Stimulated activated CD8-positive, alpha-beta memory T cell treated with anti-CD3 and anti-CD28 coated beads, Interleukin-7, amount 100 ng/mL, for 1 hour (primary cell): ENCODE measurements at places on chromosomes 6 and 20.

DNA sequence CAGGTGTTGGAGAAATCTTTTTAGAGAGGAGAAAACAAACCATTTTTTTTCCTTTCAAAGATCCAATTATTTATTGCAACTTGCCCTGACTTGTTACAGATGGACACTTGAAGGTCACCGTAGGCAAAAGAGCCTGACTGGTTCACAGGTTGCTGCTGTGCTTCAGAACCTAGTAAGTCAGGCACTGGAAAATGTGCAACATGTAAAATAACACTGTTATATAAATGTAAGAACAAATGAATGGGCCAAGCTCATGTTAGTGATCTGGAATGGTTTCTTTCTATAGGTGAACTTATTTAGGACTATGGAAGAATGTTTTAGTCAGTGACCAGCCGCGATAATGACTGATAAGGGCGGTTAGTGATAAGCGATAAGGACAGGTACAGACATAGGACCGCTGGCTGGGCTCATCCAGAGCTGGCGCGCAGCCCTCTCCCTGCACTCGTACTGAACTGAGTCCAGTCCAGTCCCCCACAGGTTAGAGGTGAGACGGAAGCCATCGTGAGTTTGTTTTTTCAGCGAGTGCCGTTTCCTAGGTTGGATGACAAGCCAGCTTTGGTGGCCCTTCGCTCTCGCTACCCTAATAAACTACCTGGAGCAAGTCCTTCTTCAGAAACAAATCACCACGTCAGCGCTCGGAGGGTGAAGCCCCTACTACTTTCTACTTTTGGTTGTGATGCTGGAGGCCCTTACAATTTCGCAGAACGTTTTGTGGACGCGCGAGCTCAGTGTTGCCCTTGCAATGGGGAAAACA lies 94.4 kb upstream of the PRDM1 start:
- no peak for DNase-seq

- no peak for DNase-seq
Observed at GRCh38 chr6:105626295-105627158, 223.6 kb upstream of the PREP start.

DNA sequence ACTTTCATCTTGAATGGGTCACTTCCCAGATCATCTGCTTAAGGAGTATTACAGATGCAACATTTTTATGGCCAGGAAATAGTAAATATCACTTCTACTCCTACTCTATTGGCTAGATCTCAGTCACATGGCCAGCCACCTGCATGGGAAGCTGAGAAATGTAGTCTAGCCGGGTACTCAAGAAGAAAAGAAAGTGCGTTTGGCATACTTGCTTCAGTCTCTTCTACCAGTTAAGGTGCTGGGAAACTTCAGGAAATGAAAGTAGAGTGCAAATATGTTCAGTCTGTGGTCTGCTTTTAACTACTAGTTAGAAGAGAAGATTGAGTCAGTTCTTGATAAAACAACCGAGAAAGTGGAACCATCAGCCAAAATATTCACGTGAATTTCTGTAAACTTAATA lies 129.2 kb downstream of the PDSS2 start:
- no peak for DNase-seq

DNA sequence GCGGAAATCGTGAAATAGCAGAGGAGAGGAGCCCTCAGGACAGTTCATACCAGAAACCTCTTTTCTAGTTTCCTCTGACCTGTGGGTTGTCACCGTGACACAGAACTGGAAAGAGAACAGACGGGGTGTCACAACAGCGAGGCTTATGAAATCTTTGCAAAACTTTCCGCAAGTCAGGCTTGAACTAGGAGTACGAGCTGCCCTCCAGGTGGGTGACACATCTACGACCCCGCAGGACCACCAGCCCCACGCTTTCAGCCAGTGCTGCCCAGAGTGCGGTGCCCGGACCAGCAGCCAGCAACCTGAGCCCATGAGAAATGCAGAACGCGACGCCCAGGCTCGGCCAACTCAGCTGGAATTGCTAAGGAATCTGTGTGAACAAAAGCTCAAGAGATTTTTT lies 30.8 kb downstream of the WRNIP1 start:
- no peak for DNase-seq

GRCh38 chr6:31049518-31049917 lies 39.2 kb downstream of the MUC22 start:
- DNase-seq: no peak

- no peak for DNase-seq
Observed at GRCh38 chr6:77620278-77620882, 32.5 kb upstream of the MEI4 start.

DNA sequence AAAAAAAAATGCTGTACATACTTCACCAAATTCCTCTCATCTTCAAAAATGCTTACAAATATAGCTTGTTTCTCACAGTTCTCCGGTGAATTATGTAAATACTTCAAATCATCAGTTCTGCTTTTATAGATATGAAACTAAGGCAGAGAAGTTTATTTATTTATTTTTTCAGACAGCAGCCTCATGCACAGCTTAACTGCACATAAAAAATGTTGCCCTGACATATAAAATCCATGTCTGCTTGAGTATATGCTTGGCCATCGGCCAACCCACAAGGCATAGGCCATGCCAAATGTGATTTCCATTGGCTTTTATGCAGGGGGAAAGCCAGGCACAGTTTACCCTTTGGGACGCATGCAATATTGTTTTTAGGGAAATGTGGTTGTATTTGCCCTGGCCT lies 57.3 kb upstream of the PHACTR2 start:
- no peak for DNase-seq

GRCh38 chr6:121504227-121504626 lies 68.8 kb downstream of the GJA1 start:
- no peak for DNase-seq

GRCh38 chr6:93104195-93104817 lies 315.1 kb downstream of the EPHA7 start:
- no peak for DNase-seq

- no peak for DNase-seq
Observed at GRCh38 chr6:141158740-141159139, 974.0 kb upstream of the GJE1 start.
